Activated CD4-positive, CD25-positive, alpha-beta regulatory T cell treated with anti-CD3 and anti-CD28 coated beads, Interleukin-2, amount 50 U/mL, for 72 hours (primary cell): ENCODE measurements at places on chromosomes 6 and 20.

DNA sequence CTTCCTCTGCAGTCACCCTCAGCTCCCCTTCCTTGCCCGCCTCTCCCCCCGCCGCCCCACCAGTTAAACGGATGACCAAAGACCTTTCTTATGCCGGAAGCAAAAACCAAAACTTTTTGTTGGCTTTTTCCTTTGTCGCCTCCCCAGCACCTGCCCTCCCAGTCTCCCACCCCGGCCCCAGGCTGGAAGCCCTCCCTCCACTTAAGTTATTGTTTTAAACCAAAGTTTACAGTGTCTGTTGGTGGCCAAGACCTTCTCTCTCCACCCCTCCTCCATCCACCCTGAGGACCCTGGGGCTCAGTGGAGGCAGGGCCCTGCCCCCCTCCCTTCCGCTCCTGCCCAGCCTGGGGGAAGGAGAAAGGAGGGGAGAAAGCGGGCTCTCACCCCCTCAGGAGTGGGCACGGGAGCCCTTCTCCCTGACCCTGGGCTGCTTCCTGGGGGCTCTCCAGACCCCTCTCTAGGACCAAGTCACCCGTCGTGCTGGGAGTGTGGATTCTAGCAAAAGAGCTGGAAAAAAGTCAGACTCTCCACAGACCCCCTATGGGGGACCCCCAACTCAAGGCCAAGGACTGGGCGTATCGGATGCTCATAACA is 38.3 kb upstream of the MDFI start:
- DNase-seq: no peak

GRCh38 chr20:41047975-41048305 is 19.3 kb downstream of the TOP1 start:
- DNase-seq: no peak

GRCh38 chr6:21067521-21067920 is 526.0 kb upstream of the SOX4 start:
- DNase-seq: no peak

GRCh38 chr6:8828376-8828775 is 393.0 kb upstream of the SLC35B3 start:
- no peak for DNase-seq

GRCh38 chr6:53582963-53583362 is 38.1 kb upstream of the GCLC start:
- DNase-seq: no peak
